ENCODE measurements at places on chromosomes 16 and 17. TPM values are rescaled to one million over a fixed set of nuclear protein-coding genes. Genes with fewer than 3 reads are reported as not detected.

The CD7 gene
- 0.66 TPM for polyA plus RNA-seq

The GFER gene
- 65.6 TPM for polyA plus RNA-seq

The CHAD gene
- 0.44 TPM for polyA plus RNA-seq

The CRYM gene
- polyA plus RNA-seq, result 37.1 TPM

The NT5M gene
- polyA plus RNA-seq, result 14.8 TPM

The TGFB1I1 gene
- 37.3 TPM for polyA plus RNA-seq

The DOK4 gene
- polyA plus RNA-seq, result 5.9 TPM

The SALL1 gene
- polyA plus RNA-seq, result 0.25 TPM

The ADAM11 gene
- polyA plus RNA-seq, result 13.0 TPM

The AATK gene
- polyA plus RNA-seq, result 1.5 TPM

The C16orf96 gene
- not detected for polyA plus RNA-seq

The SLC16A5 gene
- polyA plus RNA-seq, result 3.6 TPM

DNA sequence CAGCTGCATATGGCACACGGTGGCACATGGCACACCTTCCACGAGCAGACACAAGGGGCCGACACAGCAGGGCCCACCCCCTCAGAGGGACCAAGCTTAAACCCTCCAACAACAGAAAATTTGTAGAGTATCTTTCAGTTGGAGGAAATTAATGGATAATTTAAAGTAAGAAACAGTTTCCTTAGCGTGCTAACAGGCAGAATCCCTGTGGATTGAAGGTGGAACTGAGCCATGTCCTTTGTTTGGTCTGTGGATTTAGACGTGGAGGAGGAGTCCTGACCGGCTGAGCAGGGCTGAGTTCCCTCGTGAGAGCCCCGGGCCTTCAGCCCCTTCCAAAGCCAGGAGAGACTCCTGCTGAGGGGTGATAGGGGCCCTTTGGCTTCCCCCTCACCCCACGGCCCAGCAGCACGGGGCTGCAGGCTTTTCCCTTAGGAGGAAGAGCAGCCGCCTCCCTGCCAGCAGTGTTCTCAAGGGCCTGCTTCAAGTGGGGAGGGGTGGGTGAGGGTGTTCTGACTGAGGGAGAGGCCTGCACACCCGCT is 1.4 kb upstream of the CYB561 start:
- no peak for DNase-seq

GRCh38 chr17:60523822-60524221 is 2.2 kb downstream of the APPBP2 start:
- no peak for DNase-seq

DNA sequence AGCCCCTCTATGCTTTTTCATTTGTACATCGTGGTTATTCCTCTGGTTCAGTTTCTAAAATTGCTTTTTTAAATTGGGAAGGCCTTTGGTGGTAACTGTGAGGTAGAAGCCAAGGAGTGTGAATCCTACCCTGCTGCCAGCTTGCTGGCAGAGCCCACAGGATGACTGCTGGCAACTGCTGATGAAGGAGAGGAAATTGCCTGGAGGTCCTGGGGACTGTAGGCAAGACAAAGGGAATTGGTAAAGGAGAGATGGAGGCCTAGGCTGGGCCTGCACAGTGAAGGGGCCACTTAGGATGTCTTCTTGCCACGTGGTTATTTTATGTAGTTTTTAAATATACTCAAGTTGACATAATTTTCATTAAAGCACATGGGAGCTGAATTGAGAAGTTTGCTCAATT is 15.8 kb downstream of the C17orf58 start:
- DNase-seq, result no peak

GRCh38 chr17:57703273-57703672 is 41.8 kb downstream of the CCDC182 start:
- DNase-seq, result no peak

DNA sequence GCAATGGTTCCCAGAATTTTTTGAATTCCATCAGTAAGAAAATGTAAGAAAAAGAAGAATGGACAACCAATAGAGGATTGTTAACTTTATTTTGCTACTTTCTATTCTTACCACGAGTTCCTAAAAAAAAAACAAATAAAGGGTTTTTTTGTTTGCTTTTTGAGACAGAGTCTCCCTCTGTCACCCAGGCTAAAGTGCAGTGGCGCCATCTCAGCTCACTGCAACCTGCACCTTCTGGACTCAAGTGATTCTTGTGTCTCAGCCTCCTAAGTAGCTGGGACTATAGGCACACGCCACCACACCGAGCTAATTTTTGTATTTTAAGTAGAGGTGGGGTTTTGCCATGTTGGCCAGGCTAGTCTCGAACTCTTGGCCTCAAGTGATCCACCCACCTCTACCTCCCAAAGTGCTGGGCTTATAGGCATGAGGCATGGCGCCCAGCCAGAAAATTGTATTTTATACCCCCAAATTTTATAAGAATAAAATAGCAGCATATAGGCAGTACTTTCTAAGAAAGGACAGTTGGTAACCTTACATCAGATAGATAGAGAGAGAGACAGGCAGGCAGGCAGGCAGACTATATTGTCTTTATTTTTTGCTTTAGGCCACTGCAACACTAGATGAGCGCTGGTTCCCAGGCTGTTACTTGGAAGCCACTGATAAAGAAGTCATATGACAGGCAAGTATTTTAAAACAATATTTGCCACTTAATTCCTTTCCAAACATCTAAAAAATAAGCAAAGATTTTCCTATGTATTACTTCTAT is 127.5 kb downstream of the VPS53 start:
- no peak for DNase-seq

- DNase-seq, result no peak
Observed at GRCh38 chr16:77711179-77711578, 11.1 kb upstream of the NUDT7 start.

GRCh38 chr17:55872374-55872773 is 121.5 kb downstream of the PCTP start:
- DNase-seq, result no peak

- peak; percentile 50 for DNase-seq
Observed at GRCh38 chr17:17079761-17080160, 37.5 kb downstream of the MPRIP start.

DNA sequence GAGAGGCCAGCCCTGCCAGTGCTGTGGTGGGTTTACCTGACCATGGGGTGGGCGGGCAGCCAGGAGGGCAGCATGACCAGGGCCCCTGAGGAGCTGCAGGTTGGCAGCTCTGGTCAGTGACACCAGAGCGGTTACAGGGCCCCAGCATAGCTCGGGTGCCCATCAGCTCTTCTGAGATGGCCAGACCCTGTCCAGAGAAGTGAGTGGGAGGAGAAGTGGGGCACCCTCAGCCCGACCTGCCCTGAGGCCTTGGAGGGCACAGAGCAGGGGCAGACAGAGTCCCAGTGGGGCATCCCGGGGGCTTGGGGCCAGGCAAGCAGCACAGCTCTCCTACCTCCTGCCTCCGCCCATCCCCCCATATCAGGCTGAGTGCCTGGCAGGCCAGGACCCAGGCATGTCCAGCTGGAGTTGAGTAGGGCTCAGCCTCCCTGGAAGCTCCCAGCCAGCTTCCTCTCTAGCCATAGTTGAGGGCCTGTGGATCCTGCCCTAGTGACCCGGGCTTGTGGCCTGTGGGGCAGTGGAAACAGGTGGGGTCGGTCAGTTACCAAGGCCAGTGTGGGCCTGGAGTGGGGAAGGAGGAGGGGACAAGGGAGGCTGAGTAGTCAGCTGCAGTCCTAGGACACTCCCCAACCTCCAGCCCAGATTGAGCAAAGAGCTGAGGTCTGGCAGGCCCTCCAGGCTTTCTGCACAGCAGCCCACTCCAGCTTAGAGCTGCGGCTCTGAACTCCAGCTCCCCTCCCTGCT is 83.5 kb downstream of the AMFR start:
- DNase-seq, result no peak

- no peak for DNase-seq
Observed at GRCh38 chr17:34628879-34629278, 49.5 kb downstream of the TMEM132E start.

GRCh38 chr16:66509576-66509975 is 40.3 kb downstream of the TK2 start:
- DNase-seq, result no peak

DNA sequence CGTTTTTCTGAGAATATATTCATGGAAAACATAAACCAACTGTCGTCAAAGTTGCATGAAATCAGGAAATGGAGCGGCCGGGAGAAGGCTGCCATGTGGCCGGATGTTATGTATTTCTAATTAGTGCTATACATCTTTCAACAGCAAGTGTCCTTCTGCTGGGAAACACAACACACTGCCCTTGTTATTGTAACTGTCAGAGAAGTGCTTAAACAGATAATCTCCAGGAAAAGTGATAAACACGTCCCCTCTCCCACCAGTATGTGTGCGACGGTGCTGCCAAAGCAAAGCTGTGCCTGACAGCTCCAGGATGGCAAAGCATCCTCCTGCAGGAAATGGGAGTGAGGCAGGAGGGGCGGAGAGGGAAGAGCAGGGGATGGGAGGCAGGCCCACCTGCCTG is 111.8 kb downstream of the SMG6 start:
- DNase-seq, result no peak

- DNase-seq, result no peak
Observed at GRCh38 chr16:89598199-89598598, 15.2 kb upstream of the DPEP1 start.

DNA sequence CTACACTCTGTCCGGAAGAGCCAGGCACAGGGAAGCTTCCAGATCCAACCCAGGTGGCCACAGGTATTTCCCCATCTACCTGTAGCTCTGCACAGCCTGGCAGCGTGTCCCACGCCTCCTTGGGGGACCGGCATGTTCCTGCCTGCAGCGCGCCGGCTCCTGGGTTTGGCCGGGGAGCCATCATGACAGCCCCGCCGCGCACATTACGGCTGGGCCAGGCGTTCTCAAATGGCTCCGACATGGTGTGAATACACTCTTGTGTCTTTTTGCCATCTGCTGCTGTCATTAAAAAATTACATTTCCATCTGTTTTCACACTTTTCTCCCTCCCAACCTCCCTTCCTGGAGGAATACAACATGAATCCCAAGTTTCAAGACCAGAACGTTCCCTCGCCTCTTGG is 8.0 kb upstream of the GINS2 start:
- no peak for DNase-seq

DNA sequence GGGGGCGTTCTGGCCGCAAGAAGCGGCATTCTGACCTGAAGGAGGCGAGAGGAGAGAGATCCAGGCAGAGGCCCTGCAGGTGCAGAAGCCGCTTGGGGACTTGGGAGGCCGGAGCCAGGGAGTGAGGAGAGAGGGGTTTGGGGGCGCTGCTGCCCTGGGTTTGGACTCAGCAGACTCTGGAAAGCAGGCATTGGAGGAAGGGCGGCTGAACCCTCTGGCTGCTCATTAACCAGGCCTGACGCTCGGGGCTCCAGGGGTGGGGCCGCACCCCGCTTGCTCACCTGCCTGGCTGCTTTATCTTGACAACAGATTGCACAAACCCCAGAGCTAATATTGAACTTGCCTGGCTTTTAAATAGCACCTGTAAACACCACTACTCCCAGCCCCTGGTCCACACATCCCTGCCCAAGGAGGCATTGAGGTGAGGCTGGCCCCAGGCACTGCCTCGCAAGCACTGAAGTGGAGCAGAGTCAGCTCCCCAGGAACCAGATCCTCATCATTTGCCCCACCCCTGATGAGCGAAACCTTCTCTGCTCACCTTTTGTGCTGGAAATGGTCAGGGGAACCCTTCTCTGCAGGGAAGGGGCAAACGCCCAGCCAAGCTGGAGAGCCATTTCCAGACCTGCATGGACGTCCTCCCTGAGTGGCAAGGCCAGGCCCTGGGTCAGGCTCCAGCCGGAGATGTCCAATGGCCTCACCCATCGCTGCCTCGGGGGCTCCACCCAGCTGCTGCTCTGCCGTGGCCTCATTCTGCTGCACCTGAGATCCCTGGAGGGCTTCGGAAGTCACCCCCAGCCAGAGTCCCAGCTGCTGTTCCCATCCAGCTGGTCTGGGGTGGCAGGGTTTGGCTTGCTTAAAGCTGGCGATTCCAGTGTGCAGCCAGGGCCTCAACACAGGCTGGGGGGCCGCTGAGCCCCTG is 190.2 kb upstream of the GSE1 start:
- DNase-seq, result no peak

GRCh38 chr17:2798678-2799077 is 2.4 kb downstream of the RAP1GAP2 start:
- DNase-seq, result no peak
